T-helper 1 cell (primary cell): ENCODE measurements at places on chromosomes 13 and 19.

DNA sequence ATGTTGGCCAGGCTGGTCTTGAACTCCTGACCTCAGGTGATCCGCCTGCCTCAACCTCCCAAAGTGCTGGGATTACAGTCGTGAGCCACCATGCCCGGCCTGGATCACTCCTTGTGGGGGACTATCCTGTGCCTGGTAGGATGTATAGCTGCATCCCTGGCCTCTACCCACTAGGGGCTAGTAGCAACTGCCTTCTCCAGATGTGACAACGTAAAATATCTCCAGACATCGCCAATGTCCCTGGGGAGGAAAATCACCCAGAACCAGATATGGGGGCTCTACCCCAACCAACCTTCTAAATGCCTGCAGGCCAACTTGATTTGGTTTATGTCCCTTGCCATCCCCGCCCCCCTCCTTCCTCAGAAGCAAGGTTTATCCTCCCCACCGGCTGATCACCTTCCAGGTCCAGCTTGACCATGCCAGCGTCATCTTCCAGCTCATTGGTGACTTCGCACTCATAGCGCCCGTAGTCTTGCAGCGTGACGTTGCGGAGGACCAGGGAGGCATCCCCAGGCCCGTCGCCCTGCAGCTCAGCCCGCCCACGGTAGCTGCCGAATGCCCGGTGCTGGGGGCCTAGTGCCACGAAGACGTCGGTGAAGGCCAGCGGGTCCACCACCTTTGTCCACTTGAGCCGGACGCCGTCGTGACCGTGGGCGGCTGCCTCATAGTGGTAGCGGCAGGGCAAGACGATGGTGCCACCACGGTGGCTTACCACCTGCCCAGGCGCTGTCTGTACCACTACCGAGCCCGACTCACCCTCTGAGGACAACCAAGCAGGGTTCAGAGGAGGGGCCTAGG lies 12.5 kb downstream of the TM6SF2 start:
- DNase-seq = no peak

- no peak for DNase-seq
Observed at GRCh38 chr19:1450735-1451731, 1.1 kb downstream of the APC2 start.

DNA sequence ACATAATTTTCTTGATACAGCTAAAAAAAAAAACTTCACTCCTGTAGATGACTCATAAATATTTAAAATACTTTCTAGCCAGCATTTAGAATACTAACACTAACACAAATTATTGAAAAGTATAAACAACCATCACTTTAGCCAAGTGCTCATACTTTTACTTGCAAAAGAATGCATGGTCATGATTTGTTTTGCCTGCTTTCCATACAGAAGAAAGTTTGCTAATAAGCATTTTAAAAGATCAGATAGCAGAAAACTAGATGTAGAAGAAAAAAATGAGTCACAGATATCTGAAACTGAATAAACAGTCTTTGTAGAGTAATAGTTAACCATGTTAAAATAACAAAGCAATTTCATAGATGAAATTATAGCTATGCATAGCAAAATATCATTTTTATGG lies 2280.4 kb upstream of the PCDH20 start:
- DNase-seq = no peak

DNA sequence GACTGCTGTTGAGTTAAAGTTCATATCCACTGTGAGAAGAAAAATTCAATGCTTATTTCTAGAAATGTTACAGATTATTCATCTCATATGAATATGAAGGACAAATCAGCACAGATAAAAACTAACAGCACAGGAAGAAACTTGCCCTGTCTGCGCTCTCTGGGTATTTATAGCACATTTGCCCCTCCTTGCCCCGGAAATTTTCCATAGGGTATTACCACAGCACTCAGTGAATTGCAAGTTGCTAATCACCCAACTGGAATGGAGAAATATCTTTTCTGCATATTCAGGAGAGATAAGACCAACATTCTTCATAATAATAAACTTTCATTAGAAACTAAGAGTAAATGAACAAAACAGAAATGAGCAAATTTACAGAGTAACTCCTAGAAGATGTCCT lies 318.0 kb upstream of the KLF12 start:
- DNase-seq = no peak

GRCh38 chr13:45224176-45224575 lies 23.3 kb upstream of the KCTD4 start:
- no peak for DNase-seq

DNA sequence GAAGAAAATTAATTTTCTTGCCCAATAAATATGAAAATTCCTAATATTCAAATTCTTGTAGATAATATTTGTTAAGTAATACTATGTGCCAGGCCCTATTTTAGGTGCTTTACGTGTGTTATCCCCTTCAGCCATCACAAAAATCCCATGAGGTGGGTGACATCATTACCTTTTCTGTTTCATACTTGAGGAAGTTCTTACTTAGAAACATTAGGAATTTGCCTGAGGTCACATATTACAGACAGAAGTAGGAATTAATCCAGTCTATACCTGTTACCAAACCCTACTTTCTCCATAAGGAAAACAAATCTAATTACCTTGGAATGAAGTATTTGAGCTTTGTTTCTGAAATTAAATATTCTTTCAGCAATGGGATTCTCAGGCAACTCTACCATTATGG lies 336.1 kb downstream of the GPC6 start:
- DNase-seq = no peak

- peak; percentile 31 for DNase-seq
Observed at GRCh38 chr13:99496184-99497142, 4.8 kb upstream of the TM9SF2 start.

DNA sequence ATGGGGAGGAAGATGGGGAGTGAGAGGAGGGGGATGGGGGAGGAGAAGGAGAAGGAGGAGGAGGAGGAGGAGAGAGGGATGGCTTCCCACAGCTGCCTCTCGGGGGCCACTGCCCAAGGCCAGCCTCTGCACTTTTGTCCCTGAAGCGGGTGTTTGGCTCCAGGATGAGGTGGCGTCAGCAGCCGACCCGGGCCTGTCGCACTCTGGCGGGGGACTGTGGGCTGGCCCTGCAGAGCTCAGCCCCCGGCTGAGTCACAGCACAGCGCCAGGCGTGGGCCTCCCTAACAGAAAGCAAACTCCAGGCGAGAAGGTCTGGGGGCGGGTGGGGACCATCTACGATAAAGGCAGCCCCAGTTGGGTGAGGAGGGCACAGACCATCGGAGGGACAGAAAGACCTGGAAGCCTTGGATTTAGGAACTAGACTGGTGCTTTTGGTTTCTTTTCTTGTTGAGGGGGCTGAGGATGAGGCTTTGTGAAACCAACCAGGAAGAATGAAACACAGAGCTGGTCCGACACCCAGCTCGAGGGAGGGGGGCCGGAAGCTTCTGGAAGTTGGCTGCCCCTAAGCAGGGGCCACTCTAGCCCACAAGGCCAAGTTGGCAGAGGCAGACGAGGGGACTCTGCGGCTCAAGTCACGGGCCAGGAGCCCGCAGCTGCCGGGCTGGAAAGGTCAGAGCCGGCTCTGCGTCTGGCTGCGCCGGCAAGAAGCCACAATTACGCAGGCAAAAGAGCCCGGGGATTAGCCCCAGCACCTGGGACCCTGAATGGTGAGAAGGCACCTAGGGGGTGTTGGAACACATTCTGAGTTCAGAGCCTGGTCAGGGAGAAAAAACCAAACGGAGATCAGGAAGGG lies 18.2 kb downstream of the LSM4 start:
- peak; percentile 77 for DNase-seq

- DNase-seq = no peak
Observed at GRCh38 chr19:46631481-46631880, 4.5 kb downstream of the GNG8 start.

- no peak for DNase-seq
Observed at GRCh38 chr19:33500586-33500985, 21.0 kb downstream of the PEPD start.
